ENCODE measurements at places on chromosomes 3 and 15.

DNA sequence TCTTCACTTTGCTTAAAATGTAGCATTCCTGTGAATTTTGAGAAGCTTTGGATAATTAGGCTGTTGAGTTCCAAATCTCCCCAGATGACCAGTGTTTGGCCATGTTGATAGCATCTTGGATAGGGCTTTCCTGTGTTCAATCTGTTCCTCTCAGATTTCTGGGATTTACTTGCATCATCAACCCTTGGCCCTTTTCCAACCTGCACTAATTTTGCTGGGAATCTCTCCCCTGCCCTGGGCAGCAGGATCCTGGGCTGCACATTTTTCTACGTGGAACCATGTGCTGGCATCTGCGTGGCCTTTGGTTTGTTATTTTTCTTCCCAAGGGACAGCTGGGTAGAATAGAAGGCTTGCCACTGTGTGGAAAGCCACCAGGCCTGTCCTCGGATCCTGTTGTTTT is 75.4 kb upstream of the PLXNA1 start:
- DNase-seq: no peak

- no peak for DNase-seq
These were observed 94.0 kb downstream of the CORO2B start for GRCh38 chr15:68672781-68673205.

DNA sequence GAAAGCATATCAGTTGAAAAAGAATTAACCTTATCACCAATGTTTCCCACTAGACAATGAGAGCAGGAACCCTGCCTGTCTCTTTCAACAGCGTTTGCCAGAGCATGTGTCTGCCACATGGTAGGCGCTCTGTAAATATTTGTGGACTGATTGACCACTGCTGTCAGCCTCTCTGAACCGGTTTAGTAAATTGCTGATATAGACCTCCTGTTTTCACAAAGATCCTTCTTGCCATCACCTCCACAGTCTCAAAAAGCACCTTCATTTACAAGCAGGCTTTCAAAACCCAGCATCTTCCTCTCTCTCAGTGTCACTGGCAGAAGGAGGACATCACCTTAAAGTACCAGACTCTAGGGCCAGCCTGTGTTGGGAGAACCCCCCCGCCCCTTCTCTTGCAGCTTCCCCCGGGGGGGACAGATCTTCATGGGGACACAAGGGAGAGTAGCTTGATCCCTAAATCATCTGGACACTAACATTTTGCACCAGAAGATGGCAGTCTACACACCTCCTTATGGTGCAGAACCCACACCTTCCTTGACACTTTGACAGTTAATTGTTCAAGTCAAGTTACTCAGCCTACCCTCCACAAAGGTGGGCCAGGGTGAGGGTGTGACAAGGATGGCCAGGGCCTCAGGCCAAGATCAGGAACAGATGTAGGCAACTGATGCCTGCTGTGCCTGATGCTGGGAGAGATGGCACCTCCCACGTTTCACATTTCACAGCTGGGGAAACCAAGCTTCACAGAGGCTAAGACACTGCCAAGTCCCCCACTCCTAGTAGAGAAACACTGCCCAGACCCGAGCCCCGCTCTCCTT is 37.8 kb upstream of the USP3 start:
- no peak for DNase-seq

GRCh38 chr3:106338582-106339214 is 469.9 kb upstream of the CBLB start:
- no peak for DNase-seq

DNA sequence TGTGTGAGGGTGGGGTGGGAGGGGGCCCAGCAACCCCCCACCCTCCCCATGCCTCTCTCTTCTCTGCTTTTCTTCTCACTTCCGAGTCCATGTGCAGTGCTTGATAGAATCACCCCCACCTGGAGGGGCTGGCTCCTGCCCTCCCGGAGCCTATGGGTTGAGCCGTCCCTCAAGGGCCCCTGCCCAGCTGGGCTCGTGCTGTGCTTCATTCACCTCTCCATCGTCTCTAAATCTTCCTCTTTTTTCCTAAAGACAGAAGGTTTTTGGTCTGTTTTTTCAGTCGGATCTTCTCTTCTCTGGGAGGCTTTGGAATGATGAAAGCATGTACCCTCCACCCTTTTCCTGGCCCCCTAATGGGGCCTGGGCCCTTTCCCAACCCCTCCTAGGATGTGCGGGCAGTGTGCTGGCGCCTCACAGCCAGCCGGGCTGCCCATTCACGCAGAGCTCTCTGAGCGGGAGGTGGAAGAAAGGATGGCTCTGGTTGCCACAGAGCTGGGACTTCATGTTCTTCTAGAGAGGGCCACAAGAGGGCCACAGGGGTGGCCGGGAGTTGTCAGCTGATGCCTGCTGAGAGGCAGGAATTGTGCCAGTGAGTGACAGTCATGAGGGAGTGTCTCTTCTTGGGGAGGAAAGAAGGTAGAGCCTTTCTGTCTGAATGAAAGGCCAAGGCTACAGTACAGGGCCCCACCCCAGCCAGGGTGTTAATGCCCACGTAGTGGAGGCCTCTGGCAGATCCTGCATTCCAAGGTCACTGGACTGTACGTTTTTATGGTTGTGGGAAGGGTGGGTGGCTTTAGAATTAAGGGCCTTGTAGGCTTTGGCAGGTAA is 8.1 kb downstream of the FAM131A start:
- DNase-seq: peak; percentile 82

- DNase-seq: no peak
These were observed 646.6 kb downstream of the TUSC7 start for GRCh38 chr3:117356091-117356705.

DNA sequence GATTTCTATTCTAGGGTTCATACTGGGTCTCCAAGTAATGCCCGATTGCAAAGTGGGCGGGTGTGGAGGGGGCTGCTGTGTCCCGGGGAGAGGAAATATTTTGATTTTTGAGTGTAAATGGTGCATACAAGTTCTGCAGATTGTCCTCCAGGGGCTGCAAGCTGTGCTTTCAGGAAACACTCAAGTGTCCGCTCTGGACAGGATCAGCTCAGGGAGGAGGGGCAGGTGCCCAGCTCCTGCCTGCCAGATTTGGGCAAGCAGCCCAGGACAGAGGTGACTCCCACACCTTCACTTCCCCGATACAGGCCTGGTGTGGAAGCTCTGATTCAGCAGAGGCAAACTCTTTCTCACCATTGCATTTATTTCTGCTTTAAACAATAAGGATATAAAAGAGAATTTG is 142.7 kb downstream of the ALDH1A2 start:
- DNase-seq: no peak

DNA sequence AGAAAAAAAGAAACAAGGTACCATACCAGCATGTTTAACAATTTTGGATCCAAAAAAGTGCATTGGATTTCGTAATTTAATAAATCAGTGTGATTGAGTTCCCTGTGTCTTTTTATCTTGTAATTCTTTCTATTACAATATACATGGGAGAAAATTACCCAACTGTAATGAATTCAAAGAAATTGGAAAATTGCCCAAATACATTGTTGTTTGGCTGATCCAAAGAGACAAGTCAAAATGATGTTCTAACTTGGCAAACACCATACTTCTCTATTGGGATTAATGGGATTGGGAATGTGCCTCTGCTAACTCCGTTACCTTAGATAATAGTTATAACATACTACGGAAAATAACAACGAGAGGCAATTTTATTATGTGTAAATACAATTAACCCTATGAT is 1097.1 kb downstream of the ROBO1 start:
- no peak for DNase-seq

DNA sequence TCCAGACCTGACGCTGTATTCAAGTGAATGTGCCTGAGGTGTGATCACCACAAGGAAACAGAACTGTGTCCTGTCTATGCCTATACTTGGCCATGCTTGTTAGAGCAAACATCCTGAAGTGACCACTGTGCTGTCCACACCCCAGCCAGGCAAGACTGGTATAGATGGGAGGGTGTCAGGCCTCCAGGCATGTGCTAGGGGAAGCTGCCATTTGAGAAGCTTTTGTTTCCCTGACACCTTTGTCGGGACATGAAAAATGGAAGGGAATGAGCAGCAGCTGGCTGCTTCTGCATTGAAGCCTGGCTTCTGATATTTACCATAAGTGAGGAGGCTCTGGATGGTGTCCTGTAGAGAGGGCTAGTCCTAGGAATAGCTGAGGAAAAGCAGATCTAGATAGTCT is 106.2 kb downstream of the CPNE4 start:
- DNase-seq: no peak

DNA sequence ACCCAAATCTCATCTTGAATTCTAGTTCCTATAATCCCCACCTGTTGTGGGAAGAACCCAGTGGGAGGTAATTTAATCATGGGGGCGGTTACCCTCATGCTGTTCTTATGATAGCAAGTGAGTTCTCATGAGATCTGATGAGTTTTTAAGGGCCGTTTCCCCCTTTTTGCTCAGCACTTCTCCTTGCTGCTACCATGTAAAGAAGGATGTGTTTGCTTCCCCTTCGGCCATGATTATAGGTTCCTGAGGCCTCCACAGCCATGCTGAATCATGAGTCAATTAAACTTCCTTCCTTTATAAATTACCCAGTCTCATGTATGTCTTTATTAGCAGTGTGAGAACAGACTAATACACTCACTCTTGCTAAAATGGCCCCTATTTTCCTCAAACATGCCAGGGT is 374.7 kb downstream of the TUSC7 start:
- DNase-seq: no peak

GRCh38 chr3:104198131-104198530 is 1168.6 kb upstream of the ALCAM start:
- no peak for DNase-seq

DNA sequence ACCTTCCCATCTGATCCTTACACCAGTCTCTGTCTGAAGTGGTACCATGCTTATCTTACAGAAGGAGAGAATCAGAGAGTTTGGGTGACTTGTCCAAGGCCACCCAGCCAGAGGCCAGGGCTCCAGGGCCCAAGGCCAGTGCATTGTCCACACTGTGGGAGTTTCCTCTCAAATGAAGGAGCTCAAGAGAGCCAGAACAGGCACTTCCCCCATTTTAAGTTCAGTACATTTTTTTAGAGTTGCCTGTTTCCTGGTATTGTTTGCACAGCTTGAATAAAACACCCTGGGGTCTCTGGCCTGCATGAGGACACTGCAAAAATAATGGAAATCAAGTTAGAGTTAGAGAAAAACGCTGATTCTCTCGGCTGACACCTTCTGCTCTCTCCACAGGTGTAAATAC is 284.0 kb downstream of the SQOR start:
- no peak for DNase-seq

DNA sequence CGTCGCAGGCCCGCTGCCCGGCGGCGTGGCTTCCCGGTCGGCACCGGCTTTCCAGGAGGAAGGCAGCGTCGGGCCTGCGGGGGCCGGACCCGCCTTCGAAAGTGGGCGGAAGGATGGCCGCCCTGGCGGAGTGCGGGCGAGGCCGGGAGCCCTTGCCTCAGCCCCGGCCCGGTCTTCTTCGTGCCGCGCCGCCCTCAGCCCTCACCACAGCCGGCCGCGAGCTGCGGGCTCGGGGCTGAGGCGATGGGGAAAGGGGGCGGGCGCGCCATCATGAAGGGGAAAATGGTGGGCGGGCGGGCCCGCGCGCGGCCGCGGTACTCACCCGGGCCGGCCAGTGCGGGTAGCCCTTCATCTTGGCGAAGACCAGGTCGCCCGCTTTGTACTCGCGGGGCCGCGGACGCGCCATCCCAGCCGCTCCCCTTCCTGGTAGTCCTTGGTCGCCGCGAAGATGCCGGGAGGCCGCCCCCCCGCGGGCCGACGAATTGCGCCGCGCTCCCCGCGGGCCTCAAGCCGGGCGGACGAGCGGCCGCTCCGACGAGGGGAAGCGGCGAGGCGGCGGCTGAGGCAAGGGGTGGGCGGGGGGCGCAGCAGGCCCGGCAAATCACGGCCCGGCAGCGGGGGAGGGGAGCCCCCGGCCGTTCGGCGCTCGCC is 489 bp downstream of the HDGFL3 start:
- DNase-seq: no peak

DNA sequence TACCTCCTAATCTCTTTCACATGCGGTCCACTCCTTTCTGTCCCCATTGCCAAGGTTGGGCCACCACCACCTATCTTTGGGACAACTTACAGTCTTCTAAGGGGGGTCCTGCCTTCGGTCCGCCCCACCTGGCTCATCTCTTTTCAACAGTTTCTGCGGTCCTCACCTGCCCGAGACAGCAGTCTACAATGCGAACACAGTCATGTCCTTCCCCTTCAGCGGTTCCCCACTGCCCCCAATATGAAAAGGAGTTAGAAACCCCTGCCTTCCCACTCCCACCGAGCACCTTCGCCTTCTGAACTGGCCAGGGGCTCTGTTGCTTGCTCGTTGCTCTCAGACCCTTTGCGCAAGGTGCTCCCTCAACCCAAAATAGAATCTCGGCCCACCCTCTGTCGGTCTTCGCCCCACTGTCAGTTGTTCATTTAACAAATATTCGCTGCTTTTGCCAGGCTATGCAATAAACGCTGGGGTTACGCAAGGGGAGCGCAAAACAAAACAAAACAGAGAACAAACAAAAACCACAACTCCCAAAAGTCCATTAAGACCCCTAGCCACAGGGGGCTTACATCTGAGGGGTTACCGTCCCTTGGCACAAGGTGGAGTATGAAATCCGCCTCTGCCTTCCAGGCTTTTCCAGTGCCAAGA is 611 bp upstream of the FANCI start:
- no peak for DNase-seq

DNA sequence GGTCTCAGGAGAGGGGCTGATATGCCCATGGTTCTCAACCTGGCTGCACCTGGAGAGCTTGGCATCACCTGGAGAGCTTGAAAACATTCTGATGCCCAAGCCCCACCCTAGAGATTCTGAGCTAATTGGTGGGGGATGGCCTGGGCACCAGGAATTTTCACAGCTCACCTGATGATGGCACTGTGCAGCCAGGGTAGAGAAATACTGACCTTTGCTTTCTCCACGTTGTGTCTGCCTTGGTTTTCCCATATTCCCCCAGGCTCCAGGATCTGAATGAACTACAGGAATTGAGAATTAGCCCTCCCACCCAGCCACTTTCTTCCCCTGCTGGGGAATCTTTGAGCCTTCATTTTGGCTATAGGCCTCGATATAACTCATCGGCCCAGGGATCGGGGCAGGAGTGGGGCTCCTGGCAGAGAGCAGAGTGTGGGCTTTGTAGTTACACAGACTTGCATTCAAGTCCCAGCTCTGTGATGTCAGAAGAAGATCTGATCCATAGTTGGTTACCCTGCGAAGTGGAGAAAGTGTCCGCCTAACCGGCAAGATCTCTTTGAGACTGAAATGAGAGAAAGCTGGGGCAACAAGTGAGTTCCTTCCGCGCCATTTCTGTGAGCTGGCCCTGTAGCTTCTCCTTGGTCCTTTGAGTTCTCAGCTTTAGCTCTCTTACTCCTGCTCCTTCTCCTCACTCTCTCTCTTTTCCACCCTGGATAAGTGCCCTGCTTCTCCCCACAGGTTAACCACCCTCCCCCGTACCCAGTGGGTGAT is 33.1 kb upstream of the UBE2Q2 start:
- DNase-seq: no peak

DNA sequence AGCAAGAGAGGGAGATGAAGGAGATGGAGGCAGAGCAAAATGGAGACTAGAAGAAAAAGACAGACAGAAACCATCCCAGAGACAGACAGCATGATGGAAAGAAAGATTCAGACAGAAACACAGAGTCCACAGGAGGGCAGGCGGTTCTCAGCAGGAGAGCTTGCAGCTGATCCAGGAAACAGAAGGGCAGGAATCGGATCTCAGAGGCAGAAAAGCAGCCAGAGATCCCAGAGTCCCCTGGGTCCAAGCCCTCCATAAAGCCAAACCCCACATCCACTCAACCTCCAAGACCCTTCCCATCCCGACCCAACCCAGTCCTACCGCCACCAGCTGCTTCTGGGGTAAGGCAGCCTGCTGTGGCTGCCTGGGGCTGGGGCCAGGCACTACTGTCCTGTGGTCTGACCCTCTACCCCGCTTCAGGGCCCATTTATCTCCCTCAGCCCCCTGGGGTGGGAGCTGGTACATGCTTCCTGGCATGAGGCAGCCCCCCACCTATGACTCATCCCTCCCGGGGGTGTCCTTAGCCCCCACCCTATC is at the start of gene UCN2:
UCN2 (minus strand) TSS at position 400 of the 537 bp plus-strand sequence. CDS start 657 bp downstream, outside the sequence.
- no peak for DNase-seq

Data from SW 1271 (cell line).